ENCODE measurements at places on chromosomes 13 and 19.

- DNase-seq = no peak
Measured at GRCh38 chr13:86579662-86580061, 780.4 kb upstream of the SLITRK6 start.

- no peak for DNase-seq
Measured at GRCh38 chr19:24000656-24001055, 86.0 kb downstream of the ZNF726 start.

GRCh38 chr19:19006213-19006612 lies 27.1 kb downstream of the SUGP2 start:
- no peak for DNase-seq

GRCh38 chr13:49373716-49374115 lies 70.1 kb downstream of the CAB39L start:
- no peak for DNase-seq

DNA sequence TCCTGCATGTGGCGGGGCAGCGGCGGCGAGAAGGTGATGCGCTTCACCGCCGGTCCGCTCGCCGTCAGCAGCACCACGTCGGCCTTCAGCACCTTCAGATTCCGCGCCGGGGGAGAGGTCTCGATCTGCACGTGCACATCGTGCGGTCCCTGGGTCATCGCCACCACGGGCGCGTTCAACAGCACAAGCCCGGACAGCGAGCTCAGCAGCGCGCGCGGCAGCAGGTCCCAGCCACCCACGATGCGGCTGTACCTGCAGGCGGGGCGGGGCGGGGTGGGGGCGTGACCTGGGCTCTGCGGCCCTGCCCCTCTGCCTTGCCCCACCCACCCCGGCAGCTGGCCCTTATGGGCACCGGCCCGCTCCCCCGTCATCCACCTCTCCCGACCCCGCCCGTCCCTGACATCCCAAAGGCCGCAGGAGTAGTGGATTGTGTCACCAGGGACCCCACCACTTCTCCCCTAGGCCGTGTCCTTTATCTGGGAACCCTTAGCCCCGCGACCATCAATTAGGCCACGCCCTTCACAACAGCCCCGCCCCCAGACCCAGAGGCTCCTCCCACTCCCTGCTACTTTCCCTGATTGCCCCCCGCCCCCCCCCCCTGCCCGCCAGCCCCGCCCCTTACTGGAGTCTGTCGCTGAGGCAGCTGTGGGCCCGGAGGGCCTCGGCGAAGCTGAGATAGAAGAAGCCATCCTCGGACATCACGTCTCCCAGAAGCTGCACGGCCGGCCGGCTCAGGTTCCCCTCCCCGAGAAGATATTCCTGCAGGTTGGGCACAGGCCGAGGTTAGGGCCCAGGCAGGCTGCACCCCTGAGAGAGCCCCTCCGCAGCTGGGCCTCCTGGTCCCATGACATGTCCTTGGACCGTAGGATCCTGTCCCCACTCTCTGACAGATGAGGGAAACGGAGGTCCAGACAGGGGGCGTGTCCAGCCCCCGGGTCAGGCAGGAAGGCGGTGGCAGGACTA lies 6.1 kb downstream of the IL4I1 start:
- peak; percentile 69 for DNase-seq

- no peak for DNase-seq
Measured at GRCh38 chr13:97757807-97758206, 195.7 kb upstream of the IPO5 start.

DNA sequence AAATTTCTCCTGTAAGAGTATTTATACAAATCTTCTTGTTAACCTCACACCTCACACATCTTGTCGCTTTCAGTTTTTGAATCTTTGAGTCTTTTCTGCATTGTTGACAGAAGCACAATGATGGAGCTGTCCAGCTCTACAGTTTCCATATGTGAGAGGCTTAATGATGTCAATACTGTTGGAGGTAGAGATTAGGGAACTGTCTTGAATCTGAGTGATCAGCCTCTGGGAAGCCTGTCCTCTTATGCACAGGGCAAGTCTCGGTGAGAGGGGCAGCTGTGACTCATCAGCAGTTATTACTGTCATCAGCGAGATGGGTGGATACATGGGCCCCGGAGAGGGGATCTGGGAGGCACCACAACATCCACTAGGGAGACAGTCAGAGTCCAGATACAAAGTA lies 4.6 kb upstream of the ITGBL1 start:
- DNase-seq = no peak

DNA sequence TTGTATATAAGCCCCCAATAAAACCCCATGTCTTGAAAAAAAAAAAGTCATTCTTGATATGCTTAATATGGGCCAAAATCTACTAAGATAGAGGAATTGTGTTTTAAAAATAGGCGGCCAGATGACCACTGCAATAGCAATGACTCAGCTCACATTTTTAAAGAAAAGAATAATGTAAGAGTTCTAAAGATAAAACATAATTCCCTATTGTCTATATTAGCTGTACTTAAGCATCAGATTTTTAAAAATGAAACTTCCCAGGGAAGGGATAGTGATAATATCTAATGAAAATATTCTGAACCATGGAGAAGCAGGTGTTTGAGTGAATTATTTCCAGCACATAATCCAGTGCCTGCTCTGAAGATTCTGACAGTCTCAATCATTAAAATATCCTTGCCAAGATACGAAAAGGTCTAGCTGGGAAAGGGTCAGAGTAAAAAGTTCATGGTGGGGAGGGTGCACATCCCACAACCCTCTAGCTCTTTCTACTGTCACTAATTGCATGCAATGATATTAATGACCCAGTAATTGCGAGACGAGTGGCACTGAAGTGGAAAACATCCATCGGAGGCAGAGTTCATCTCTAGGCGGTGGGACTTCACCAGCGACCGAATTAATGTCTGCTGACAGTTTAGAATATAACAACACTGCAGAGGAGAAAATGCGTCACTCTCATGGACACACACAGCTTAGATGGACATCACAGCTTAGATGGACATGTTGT lies 31.6 kb downstream of the EFNB2 start:
- DNase-seq = no peak

- no peak for DNase-seq
Measured at GRCh38 chr13:43766725-43767124, 20.0 kb downstream of the ENOX1 start.

GRCh38 chr13:96314974-96315373 lies 225.1 kb downstream of the HS6ST3 start:
- DNase-seq = no peak

- peak; percentile 4 for DNase-seq
Measured at GRCh38 chr19:4229179-4229931, at the start of gene EBI3. EBI3 (plus strand) TSS chr19:4229523; CDS start chr19:4229551, 28 bp downstream.

- DNase-seq = no peak
Measured at GRCh38 chr19:9989504-9989903, 20.8 kb downstream of the COL5A3 start.

GRCh38 chr19:45352062-45352461 lies 11.5 kb downstream of the KLC3 start:
- no peak for DNase-seq

DNA sequence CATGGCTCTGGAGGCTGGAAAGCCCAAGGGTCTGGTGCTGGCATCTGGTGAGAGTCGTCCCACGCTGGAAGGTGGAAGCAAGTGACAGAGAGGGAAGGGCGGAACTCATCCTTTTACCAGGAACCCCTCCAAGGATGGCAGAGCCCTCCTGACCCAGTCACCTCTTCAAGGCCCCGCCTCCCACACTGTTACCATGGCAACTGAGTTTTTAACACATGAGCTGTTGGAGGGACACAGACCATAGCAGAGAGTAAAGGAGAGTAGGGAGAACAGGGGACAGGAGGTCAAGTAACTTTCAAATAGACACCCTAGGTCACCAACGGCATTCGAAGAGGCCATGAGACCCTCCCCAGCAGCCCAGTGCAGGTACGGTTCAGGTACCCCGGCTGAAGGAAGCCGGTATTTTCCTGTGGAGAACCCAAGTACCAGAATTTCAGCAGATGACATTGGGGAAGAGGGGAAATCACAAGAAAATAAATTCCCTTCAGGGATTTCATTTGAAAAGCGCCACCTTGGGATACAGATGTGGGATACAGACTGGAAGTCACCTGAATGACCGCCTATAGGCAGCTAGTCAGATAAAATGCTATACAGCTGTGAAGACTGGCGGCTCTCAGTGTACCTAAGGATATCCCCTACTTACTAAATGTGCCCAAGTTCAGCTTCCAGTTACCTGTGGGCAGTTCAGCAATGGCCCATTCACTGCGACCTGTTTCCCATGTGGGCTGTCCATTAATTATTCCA lies 8.0 kb downstream of the IL17D start:
- DNase-seq = no peak

DNA sequence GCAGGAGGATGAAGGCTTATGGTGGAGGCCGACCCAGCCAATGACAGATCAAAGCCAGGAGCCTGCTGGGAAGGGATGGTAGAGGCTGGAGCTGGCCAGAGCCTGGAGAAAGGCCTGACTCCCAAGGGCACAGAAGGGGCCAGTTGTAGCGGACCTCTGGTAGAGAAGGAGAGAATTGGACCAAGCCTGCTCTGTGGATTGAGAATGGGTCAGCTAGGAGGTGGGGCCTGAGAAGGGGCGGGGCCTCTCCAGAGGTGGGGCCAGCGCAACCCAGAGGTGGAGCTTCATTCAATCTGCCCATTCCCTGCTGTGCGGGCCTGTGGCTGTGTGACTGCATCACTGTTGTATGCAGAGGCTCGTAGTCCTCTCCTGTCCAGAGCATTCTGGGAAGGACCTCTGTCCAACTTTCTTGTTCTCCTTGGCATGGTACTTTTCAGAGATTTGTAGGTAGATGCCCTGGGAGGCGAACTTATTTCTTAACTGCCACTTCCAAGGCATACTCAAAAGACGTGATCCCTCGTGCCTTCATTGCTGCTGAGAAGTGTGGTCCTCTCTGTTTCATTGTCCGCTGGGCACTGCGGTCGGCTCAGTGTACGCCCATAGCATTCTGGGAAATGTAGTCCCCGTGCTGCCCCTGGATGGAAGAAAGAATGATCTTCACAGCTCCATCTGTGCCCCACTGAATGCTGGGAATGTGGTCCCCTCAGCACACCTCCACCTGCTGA lies 6.7 kb downstream of the GRIN2D start:
- DNase-seq = no peak

DNA sequence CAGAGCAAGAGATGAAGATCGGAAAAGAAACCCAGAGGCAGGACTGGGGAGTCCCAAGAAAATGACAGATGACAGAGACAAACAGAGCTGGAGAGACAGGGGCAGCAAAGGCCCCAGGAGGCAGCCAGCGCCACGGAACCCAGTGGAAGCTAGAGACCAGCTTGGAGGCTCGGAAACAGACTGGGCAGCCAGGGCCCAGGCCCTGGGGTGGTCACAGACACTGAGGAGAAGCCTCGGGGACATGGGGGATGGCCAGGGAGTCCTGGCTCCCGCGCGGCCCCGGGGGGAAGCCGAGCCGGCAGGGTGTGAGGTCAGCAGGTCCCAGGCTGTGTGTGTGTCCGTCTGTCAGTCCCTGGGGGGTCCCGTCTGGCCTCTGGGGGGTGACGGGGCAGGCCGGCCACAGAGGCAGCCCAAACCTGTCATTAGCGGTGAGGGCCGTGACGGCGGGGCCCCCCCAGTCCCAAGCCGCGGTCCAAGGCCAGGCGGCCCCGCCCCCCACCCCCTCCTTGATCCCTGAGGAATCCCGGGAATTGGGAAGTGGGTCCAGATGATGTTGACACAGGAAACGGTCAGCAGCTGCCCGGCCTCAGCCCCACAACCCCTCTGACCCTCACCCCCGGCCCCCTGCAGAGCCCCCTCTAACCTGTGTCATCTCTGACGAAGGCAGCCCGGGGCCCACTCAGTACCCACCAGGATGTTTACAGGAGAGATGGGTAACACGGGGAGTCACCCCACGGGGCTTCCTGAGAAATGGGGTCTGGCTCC lies 2.5 kb upstream of the TMEM190 start:
- DNase-seq = no peak

GRCh38 chr13:103965506-103966243 lies 899.5 kb upstream of the SLC10A2 start:
- no peak for DNase-seq

DNA sequence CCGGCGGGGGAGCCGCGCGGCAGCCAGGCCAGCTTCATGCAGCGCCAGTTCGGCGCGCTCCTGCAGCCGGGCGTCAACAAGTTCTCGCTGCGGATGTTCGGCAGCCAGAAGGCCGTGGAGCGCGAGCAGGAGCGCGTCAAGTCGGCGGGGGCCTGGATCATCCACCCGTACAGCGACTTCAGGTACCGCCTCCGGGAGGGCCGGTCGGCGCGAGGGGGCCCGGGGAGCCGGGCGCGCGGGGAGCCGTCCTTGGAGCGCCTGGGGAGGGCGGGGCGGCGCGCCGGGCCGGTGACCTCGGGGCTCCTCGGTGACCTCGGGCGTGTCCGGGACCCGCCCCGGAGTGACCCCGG lies 690 bp downstream of the HCN2 start:
- no peak for DNase-seq

GRCh38 chr13:111854403-111854802 lies 212.5 kb upstream of the SOX1 start:
- DNase-seq = no peak
